ENCODE measurements at places on chromosomes 6 and 20.
A peak's percentile ranks its signal among the peaks of the same experiment; 100 is the strongest.

GRCh38 chr6:74588094-74588832, 617.6 kb downstream of the COL12A1 start:
- no peak for DNase-seq

- DNase-seq = no peak
Measured at GRCh38 chr20:2010533-2010932, 16.7 kb upstream of the PDYN start.

- DNase-seq = no peak
Measured at GRCh38 chr20:59342023-59342957, 41.9 kb downstream of the EDN3 start.

- DNase-seq = no peak
Measured at GRCh38 chr20:57051096-57051495, 215.3 kb downstream of the BMP7 start.

- no peak for DNase-seq
Measured at GRCh38 chr6:36247693-36248092, 22.2 kb upstream of the PNPLA1 start.

DNA sequence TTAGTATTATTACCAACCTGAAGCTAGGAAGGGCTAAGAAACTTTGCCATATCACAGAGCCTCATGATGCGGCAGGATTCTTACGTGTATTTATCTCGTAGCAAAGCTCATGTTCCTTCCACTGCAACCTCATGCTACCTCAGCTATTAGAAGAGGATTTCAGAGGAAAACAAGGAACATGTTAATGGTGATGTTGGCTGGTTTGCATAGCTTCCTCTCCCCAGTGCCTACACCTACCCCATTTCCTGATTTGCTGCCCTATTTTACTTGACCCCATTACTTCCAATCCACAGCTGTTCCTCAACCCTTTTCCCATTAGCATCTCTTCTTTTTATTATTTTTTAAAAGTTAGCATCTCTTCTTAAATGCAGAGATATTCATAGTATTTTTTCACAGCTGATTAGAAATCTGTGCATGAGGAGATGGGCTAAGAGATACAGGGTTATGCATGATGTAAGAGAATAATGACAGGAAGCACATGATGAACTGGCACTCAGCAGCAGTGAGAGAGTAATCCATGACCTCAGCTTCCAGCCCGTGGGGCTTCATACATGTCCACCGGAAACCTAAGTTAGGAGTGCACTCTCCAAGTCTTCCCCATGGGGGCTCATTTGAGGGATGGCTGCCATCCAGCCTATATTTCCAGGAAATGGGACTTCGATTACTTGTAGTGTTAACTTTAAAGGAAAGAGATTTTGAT, 106.1 kb upstream of the ASF1A start:
- no peak for DNase-seq

DNA sequence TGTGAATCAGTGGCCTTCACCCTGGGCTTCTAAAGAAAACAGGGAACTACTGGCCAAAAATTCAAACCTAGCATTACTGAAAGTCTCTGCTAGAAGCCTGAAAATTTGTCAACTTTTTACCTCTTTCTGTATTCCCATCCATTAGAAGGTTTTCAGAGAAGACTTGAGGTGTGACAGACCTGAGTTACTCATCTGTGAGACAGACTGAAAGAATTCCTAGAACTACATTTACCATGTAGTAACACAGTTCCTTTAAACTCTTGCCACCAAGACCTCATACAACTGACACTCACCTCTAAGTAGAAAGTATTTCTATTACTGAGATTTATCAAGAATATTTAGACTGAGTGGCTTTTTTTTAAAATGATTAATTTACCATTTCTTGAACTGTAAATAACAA, 4.5 kb downstream of the DPM1 start:
- DNase-seq = no peak

DNA sequence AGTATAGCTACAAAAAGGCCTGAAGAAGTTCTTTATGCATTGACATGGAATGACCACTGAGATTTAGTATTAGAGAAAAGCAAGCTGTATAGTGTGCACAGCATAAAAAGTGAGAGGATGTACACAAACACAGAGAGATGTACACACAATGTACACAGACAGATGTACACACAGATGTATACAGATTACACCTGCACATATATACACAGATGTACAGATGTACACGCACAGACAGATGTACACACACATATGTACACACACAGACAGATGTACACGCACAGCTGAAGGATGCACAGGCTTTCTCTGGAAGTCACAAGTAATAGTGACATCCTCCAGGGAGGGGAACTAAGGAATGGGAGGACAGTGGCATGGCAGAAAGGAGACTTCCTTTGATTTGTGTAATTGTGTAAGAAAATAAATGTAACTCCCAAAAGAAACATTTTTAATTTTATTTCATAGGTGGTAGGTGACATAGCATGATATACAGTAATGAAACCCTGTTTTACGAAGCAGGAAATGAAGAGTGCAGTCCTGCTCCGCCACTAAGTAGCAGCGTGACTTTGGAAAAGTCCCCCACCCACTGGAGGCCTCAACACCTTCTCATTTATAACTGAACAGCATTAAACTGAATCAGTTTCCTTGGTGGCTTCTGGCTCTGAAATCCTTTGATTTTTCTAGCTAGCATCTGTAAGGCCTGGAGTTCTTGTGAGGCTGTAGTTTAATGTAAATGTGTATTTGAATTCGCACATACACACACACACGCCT, 14.1 kb downstream of the NFATC2 start:
- no peak for DNase-seq

GRCh38 chr6:13407709-13408695, 79.4 kb downstream of the GFOD1 start:
- DNase-seq = no peak

- DNase-seq = peak; percentile 76
Measured at GRCh38 chr6:16338577-16339264, 100.3 kb downstream of the GMPR start.

DNA sequence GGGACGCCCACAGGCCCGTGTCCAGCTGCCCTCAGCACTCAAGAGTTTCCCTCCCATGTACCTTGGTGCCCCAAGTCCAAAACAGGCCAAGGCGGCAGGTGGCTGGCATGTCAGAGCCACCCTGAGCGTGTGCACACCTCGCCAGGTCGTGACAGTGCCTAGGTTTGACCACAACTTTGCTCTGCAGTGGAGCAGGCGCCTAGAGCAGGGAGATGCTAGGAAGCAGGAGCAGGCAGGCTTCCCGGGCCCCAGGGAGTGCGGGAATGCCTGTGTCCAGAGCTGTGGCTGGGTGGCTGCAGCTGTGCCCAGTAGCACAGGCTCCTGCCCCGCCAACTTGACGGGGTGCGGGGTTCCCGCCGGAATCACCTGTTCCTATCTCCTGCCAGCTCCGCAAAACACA, 380.8 kb upstream of the IMPG1 start:
- DNase-seq = no peak

DNA sequence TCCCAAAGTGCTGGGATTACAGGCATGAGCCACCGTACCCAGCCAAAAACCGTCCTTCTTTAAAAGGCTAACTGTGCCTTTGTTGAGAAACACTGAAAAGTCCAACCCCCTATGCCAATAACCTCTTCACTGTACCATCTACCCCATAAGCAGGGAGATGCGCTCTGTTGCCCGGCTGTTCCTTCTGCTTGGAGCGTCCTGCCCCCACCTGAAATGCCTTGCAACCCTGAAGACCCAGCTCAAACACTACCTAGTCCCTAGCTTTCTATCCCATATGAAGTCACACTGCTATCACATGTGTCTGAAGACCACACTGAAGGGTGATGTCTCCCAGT, 27.8 kb downstream of the UBE2V1 start:
- DNase-seq = no peak

DNA sequence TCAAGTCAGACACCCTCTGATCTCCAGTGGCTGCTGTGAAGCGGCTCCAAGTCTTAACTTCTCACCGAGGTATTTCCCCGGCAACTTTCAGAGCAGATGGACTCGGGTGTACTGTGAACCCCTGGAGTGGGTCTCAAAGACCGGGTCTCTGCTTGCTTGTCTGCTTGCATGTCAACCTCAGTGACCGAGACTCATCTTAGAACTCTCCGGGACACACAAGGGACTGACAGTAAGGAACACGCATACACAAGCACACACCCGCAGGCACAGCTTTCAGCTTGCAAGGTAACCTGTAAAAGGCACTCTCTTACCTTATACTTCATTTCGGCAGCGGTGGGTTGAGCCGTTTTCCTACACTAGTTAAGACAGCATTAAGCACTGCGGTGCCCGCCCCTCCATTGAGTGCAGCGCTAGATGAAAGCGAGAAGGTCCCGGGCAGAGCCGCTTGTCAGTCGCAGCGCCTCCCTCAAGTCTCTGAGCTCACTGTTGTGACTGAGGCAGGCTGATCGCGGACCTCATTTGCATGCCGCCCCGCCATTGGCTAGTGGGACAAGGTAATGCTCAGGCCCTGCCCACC, at the start of gene NEDD9:
TSS of gene NEDD9 (minus strand) at position 476 of the 577 bp plus-strand sequence. CDS start at position 323, 153 bp downstream.
- peak; percentile 88 for DNase-seq

GRCh38 chr6:126826166-126826714, 292.2 kb upstream of the RSPO3 start:
- DNase-seq = no peak

- DNase-seq = no peak
Measured at GRCh38 chr6:70666706-70667105, 977 bp upstream of the SMAP1 start.

DNA sequence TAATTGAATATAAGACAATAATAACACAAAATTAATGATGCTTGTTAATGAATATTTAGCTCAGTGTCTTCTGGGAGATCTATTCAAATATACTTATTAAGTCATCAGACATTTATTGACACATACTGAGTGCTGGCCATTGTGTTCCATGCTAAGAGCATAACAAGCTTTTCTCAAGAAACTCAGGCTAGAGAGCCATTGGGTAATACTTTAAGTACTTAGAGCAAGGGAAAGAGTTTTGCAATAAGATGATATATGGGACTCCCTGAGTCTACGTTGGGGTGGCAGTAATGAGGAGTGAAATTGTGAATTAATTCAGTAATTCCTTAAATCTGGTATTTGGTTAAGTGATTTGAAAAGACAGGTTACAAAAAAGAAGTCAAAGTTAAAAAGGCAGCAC, 11.1 kb downstream of the TMEM200A start:
- no peak for DNase-seq

- no peak for DNase-seq
Measured at GRCh38 chr6:15288856-15289255, 43.0 kb downstream of the JARID2 start.

DNA sequence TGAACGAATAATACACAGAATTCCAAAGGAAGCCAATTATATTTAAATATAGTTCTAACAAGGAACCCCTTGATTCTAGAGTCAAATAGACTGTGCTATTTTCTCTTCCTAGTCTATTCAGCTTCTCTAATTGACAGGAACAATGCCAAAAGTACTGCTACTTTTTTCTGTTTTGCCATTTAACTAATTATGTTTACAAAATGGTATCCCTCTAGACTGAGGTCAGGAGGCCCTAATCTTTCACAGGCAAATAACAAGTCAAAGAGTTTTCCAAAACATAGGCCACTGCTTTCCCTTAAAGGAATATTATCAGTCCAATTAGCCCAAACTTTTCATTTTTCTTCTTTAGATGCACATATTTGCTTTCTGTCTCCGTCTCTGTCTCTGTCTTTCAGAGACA, 539.3 kb downstream of the RFPL4B start:
- DNase-seq = no peak

- no peak for DNase-seq
Measured at GRCh38 chr6:20402342-20403069, 827 bp downstream of the E2F3 start.

- DNase-seq = no peak
Measured at GRCh38 chr20:52785679-52786078, 186.5 kb upstream of the TSHZ2 start.

DNA sequence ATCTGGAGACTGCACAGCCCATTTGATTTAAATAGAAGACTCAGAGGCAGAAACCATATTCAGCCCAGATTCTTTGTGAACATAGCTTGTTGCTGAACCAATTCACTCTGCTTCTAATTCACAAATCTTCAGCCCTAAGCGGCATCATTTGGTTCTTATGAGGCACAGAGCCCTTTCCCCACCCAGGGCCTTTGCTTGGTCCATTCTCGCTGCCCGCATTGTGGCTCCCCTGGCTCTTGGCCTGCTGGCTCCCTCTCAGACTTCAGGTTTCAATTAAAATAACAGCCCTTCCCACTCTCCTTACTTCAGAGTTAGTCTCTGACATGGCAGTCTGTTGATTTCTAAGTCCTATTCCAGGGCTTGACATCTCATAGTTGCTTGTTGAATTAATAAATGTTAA, 9.4 kb upstream of the TMEM14A start:
- DNase-seq = no peak

- no peak for DNase-seq
Measured at GRCh38 chr6:10386220-10386619, 28.7 kb downstream of the TFAP2A start.

GRCh38 chr6:13431861-13432465, 55.4 kb downstream of the GFOD1 start:
- no peak for DNase-seq

- DNase-seq = no peak
Measured at GRCh38 chr6:41769376-41769775, 10.3 kb downstream of the FRS3 start.

DNA sequence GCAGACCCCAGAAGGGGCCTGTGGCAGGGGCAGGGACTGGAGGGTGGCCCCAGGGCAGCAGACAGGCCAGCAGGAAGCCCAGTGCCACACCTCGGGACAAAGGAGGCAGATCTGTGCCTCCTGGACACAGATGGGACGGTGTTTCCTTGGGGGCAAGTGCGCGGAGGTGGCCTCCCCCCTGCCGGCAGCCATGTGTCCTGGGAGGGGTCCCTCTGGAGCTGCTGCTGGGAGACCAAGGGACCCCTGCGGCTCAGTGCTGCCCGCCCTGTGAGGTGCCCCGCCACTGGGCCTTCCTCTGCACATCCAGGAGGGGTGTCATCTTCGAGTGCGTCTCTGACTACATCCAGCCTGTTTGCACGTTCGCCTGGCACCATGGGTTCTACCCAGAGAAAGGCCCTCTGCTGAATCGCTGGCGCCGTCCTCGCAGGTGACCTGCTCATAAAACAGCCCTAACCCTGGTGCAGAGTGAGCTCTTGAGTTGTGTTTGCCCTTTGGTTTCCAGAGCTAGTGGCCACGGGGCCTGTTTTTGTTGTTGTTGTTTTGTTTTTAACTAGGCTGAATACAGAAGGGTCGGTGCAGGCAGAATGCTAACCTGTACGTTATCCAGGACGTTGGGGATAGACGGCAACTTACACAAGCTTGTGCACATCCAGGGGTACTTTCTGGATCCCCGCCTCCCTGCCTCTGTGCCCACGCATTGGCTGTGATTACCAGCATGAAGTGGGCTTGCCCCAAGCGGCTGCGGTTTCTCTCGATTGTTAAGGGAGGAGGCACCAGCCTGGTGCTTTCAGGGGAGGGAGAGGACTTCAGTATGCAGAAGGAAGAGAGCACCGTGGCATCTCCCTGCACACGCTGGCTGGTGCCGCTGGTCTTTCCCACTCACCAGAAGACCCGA, 1.3 kb upstream of the KCNQ2 start:
- no peak for DNase-seq

All from omental fat pad (tissue), 4 donors.